WERI-Rb-1 (cell line): ENCODE measurements at places on chromosomes 5 and 9.
A peak's percentile ranks its signal among the peaks of the same experiment; 100 is the strongest.

DNA sequence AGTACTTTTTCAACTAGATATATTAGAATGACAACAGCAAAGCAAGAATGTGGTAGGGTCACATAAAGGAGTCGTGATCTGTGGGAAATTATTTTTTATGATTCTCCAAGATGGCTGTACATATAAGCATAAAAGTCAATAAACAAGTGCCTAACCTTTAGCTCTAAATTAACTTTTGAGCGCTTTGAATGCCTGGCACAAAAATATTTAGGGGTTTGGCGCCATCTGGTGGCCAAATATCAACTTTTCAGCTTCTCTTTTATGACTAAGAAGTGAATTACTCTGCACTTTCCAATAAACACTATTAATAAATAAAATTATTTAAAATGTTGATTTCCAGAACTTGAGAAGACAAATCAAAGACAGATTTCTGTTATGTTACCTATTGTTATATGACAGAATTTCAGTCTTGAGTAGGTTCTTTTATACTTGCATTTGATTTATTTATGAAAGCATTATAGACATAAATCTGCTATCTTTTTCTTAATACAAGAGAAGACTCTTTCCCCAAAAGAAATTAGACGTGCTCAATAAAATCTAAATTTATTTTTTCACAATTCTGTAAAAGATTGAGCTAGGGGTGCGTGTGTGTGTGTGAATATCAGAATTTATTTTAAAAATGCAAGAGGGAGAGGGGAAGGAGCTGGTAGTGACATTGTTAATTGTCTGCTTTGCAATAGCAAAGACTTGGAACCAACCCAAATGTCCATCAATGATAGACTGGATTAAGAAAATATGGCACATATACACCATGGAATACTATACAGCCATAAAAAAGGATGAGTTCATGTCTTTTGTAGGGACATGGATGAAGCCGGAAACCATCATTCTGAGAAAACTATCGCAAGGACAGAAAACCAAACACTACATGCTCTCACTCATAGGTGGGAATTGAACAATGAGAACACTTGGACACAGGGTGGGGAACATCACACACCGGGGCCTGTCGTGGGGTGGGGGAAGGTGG, 36.7 kb upstream of the ARRDC3 start:
- peak; percentile 55 for DNase-seq

- DNase-seq, result no peak
Measured at GRCh38 chr5:112883192-112883591, 22.1 kb downstream of the SRP19 start.

- DNase-seq, result no peak
Measured at GRCh38 chr5:36181774-36182173, 29.9 kb downstream of the SKP2 start.

DNA sequence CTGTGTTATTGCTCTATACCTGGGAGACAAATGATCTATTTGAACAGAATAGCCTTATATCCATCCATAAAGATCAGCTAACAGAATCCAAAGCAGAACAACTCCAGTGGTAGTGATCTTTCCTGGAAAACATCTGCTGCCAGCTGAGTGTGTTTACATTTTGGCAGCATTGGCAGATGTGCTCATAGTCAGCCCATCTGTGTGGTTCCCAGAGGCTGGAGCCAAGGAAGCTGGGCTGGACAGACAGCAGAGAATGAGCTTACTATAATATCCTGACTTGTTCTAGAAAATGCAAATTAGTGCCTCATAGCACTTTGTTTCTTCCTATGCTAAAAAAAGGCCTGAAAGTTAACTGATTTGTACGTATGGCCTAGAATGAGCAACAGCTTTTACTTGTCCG, 99.7 kb downstream of the ST8SIA4 start:
- DNase-seq, result no peak

DNA sequence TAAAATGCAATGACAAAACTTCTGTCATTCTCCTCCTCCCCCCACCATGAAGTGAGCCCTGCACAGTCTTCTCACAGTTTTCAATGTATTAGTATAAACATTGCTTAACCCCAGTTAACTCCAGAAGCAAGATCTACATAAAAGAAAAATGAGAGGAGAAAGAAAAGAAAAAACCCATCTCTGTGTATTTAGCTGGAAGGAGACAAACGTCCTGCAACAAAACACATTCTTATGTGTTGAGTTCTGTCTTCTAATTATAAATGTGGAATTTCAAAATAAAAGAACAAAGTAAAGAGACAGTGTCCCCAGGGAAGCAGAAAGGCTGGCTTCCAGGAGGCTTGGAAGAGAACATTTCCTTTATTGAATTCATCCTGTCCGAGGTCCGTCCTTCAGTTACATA, 491.9 kb upstream of the TUSC1 start:
- DNase-seq, result no peak

DNA sequence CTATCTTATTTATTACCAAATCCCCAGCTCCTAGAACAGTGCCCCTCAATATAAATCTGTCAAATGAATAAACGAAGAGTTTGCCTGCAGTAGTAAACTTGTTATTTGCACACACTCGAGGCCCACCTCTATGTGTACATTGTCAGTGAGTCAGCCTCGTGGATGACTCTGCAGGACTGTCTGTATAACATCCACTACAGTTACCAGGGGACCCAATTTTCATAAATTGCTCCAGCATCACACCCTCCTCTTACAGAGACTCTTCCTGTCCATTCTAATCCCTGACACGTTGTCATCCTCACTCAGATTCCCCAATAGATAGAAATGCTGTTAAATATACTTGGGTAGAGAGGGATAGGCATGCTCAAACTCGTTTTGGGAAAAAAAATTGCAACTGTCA, 478.5 kb downstream of the RAB3C start:
- no peak for DNase-seq

DNA sequence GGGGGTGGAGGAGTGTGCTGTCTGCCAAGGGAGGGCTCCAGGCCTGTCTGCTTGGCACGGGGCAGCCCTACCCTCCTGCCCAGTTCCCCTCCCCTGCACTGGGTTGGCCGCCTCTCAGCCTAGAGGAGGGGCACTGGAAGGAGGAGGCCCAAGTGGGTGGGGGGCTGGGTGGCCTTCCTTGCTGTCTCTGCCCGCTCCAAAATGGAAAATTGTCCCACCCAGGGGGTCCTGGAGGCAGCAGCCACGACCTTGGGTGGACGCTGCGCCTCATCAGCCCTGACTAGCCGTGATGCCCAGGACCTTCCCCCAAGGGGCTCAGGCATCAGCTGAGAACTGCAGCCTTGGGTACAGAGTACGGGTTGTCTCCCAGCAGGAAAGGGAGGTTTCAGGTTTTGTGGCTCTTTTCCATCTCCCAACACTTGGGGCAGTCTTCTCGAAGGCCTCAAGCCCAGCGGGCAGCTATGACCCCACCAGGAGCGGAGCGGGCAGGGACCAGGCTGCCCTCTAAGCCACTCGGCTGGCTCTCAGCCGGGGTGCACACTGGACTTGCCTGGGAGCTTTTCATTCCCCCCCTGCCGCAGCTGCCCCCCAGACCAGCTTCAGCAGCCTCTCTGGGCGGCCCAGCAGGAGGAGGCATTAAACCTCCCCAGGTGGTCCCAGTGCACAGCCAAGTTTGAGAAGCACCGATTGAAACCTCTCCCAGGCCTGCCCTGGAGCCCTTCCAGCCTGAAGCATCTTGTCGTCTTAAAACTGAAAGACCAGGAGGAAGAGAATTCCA, 20.6 kb downstream of the NTNG2 start:
- peak; percentile 59 for DNase-seq

DNA sequence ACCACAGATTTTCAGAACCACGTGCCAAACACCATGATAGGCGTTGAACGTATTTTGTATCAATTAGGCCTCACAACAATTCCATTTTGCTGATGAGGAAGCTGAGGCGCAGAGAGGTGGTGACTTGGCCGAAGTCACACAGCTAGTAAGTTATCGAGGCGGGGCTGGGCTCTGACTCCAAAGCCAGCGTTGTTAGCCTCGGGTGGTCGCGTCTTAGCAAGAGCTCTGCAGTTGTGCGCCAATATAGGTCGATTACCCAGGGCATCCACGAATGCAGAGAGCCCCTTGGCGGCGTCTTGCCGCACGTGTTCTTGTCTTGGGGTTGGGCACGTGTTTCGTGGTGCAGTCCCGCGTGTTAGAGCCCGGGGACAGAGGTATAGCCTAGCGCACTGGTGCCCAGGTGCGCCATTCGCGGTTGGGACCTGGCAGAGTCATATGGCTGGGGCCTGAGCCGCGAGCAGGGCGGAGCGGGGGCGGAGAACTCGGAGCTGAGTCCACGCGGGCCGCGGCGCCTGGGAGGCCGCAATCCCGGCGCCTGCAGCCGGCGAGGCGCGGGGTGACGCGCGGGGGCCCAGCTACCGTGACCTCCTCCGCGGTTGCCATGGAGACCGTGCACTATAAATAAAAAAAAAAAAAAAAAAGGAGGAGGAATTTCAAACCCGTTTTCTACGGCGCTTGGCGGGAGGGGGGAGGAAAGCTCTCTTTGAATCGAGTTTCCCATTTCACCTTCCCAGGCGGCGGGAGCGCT, 62.3 kb downstream of the CXXC5 start:
- peak; percentile 62 for DNase-seq

GRCh38 chr5:5592541-5592940, 170.1 kb downstream of the ICE1 start:
- no peak for DNase-seq

GRCh38 chr9:136493567-136493971, 10.7 kb upstream of the SEC16A start:
- no peak for DNase-seq

- DNase-seq, result no peak
Measured at GRCh38 chr9:112327718-112328450, 5.5 kb downstream of the PTBP3 start.

GRCh38 chr5:141338538-141339306, at the start of gene PCDHGA2:
PCDHGA2 (plus strand) TSS chr5:141338760.
- peak; percentile 25 for DNase-seq

GRCh38 chr9:132015866-132016265, 63.8 kb downstream of the MED27 start:
- DNase-seq, result no peak

GRCh38 chr5:150441813-150442698, 7.5 kb downstream of the RPS14 start:
- no peak for DNase-seq

- DNase-seq, result no peak
Measured at GRCh38 chr5:93610581-93611272, 27.7 kb downstream of the NR2F1 start.

GRCh38 chr5:157160001-157160400, 6.1 kb downstream of the GARIN3 start:
- DNase-seq, result no peak

DNA sequence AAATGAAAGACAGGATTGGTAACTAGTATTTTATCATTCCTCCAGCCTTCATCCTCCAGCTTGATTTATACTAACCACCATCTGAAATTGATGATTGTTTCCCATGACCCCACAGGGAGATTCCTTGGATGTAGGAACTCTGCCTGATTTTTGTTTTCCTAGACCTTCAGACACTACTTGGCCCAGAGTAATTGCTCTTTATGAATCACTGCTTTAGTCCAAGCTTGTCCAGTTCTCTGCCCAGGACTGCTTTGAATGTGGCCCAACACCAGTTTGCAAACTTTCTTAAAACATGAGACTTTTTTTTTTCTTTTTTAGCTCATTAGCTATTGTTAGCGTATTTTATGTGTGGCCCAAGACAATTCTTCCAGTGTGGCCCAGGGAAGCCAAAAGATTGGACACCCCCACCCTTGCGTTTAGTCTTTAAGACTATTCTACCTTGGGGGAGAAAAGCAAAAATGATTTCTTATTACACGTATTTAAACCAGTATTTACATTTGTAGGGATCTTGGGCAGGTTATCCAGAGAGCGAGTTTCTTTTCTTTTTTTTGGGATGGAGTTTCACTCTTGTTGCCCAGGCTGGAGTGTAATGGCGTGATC, 18.4 kb downstream of the BASP1 start:
- no peak for DNase-seq

DNA sequence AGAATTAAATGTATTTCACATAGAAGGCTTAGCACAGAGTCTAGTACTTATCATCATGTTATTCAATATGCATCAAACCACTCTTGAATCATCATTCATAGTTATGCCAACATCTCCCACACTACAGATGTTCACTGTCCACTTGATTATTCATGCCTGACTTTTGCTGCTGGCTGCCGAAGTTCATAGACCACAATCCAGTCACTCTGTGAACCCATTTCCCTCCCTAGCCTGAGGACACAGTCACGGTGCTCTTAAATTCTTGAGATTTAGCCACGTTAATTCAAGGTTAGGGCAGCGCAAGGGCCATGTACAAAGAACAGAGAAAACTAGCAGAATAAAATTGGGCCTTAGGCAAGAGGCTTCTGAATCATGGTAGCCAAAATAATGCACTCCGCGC, 32.4 kb downstream of the ABCA1 start:
- no peak for DNase-seq

- DNase-seq, result no peak
Measured at GRCh38 chr5:180179442-180180420, 29.3 kb downstream of the RASGEF1C start.

GRCh38 chr9:131484051-131484445, 18.7 kb upstream of the POMT1 start:
- DNase-seq, result no peak

GRCh38 chr5:96703384-96703920, 41.3 kb downstream of the CAST start:
- no peak for DNase-seq

DNA sequence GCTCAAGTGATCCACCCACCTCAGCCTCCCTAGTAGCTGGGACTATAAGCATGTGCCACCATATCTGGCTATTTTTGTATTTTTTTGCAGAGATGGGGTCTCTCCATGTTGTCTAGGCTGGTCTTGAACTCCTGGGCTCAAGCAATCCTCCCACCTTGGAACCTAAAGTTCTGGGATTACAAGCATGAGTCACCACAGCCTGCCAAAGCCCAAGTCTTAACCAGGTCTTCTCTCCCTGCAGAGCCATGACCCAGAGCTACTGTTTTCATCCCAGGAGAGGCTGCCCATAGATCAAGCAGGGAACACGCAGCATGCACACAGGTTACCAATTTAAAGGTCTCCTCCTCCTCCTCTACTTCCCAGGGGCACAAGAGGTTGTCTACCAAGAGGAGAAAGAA, 29.7 kb downstream of the PCDHGC5 start:
- DNase-seq, result no peak

- no peak for DNase-seq
Measured at GRCh38 chr5:169590602-169591001, 7.0 kb downstream of the SPDL1 start.
